ENCODE measurements at places on chromosomes 7 and 10.

- DNase-seq = no peak
Measured at GRCh38 chr7:100854146-100854895, 1.8 kb downstream of the SLC12A9 start.

DNA sequence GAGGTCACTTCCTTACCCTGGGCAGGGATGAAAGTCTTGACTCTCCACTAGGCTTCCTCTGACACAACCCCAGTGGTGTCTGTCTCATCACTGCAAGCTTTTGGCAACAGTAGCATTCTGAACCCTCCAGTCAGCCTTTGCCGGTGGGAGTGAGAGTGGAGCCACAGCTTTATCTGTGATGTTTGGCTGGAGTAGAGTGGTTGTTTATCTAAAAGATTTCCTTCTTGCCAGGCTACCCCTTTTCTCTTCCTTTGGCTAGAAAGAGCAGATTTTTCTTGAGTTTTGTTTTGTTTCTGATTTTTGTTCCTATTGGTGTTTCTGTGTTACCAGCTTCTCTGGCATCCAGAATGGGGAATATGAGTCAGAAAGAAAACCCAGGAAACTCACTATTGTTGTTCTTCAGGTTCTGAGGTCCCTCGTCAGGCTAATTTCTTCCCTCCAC, 98.9 kb upstream of the KIF5B start:
- DNase-seq = no peak

DNA sequence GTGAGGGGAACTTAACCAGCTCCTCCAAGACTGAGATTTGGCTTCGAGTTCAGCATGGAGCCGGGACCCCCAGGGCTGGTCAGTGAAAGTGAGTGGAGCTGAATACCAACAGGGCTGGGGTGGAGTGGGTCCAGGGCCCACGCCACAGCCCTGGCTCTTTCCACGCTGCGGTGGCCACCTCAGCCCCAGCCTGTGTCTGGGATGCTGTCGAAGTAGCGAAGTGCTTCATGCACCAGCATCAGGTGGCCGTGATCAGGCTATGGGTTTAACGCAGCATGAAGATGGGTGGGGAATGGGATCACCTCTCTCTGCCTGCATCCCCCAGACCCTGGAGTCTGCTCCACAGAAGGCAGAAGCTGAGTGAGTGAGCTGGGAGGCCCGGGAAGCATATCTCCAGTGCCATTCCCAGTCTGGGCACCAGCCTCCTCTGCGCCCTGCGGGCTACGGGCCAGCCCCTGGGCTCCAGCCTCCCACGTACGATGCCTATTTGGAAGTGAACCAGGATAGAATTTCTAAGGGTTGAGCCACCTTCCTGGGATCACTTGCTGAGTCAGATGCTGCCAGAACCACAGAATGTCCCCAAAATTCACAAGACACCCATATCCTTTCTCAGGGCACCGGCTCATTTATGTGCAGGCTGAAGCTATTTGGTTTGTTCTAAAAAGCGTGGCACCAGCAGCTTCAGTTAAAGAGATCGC, 131.1 kb upstream of the CHST15 start:
- DNase-seq = no peak

GRCh38 chr7:132759482-132760243, 183.4 kb upstream of the PLXNA4 start:
- no peak for DNase-seq

DNA sequence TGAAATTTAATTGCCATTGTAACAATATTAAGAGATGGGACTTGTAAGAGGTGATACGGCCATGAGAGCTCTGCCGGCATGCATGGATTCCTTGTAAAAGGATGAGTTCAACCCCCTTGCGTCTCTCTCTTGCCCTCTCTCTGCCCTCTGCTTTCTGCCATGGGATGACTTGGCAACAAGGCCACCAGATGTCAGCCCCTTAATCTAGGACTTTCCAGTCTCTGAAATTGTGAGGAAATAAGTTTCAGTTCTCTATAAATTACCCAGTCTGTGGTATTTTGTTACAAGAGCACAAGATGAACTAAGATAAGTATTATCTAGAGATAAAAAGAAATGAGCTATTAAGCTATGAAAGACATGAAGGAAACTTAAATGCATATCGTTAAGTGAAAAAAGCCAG, 145.7 kb upstream of the AHR start:
- DNase-seq = no peak

DNA sequence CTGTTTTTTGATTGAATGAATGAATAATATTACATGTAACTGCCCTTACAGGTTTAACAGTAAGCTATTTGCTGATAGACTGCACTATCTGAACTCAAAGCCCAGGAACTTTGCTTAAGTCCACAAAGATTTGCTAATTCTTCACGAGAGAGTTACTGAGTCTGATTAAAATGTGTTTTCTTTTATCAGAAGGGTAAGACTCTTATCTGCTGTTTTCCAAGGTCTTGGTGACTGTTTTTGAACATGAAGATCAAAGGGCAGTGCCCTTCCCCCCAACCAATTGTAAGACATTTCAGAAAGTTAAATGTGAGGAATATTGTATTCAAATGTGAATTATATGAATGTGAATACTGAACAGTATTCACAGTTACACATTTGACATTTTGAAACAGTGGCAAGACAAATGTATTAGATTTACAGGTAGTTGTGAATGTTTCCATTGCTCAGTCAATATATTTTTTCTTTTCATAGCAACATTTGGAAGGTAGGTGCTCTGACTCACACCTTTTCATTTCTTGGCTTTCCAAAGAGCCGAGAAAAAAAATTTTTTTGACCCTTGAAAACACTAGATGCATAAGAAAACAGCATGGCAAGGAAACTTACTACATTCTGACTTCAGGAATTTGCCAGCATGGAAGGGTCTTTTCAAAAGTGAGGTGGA, 62.7 kb downstream of the DKK1 start:
- no peak for DNase-seq

DNA sequence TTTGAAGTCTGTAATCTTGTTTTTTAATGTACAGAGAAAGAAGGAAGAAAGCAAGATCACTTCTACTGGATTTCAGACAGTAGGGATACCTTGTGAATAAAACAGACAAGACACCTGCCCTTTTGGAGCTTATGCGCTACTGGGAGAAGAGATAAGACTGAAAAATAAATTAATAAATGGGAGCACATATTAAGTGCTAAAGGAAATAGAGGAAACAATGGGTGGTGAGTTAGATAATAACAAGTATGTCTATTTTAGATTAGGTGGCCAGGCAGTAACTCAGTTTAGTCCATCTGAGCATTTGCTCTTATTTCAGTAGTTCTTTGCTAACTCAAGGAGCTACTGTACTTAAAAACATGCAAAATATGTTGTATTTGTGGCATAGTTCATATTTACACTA, 15.9 kb downstream of the MIOS start:
- DNase-seq = no peak

- DNase-seq = no peak
Measured at GRCh38 chr7:49089717-49090116, 165.4 kb downstream of the CDC14C start.
